ENCODE measurements at places on chromosomes 7 and 10. TPM values are rescaled to one million over a fixed set of nuclear protein-coding genes. Genes with fewer than 3 reads are reported as not detected.

DNA sequence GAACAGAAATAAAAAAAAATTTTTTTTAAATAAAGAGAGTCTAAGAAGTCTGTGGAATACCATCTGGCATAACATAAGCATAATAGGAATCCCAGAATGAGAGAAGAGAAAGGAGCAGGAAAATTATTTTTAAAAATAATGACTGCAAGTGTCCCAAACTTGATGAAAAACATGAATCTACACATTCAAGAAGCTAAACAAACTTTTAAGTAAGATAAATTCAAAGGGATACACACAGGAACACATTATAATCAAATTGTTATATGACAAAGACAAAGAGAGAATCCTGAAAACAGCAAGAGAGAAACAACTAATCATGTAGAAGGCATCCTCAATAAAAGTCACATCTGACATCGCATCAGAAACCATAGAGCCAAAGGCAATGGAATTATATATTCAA is 30.9 kb downstream of the SMURF1 start:
- no peak for DNase-seq

DNA sequence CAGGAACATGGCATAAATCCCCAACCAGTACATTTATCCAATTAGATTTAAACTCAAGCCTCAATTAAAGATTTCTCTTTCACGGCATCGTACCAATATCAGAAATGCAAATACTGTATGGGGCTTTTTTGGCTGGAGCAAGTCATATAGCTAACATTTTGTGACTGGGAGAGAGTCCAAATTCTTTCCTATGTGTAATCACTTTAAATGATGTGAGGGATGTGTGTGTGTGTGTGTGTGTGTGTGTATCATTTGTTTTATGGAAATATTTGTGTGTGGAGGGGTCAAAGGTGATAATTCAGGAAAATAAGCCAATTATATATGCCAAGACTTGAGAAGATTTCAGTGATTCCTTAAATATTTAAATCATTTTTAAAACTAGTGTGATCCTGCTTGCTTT is 196.6 kb downstream of the TRIL start:
- no peak for DNase-seq

ATG9B gene
- total RNA-seq: not detected

LAMB1 gene
- 151 TPM for total RNA-seq

DNA sequence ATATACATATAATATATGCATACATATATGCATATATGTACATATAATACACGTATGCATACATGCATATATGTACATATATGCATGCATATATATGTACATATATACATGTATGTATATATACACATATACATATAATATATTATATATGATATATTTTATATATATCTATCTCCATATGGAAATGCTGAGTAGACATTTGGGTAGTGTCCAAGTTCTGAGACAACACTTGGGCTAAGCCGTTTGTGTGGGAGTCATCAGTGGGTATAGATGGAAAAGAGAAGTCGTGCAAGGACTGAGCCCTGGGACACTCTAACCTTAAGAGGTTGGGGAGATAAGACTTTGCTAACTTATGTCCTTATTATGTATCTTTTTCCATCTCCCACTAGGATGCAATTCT is 165.2 kb upstream of the PODXL start:
- no peak for DNase-seq

GRCh38 chr10:95122736-95123135 is 53.4 kb upstream of the CYP2C8 start:
- DNase-seq: no peak
